Right hindlimb (tissue), 1 donor: ENCODE measurements at places on chromosomes 7 and 10.

DNA sequence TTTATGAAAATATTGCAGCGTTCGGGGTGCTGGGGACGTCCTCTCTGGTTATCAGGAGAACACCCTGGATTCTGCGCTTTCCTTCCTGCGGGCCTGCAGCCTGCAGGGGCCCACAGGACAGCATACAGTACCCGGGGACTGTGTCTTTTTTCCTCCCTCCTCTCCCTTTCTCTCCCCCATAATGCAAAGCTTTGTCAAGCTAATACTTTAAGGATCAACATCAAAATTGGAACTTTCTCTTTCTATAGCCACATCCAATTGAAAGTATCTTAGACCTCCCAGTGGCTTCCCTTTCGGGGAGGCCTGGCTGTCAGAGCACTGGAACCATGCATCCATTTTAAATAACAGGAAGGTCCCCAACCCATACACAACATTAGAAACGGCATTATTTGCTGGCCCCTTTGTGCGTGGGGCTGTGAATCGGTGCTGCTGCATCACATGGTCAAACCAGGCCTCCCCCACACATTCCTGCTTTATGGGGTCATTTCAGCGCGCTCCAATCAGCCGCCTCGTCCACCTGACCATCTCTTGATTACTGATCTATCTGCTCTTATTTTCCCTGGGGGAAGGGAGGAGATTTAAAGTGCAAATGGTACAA, 505.1 kb downstream of the DNAJB6 start:
- no peak for DNase-seq

- no peak for DNase-seq
Measured at GRCh38 chr7:98116656-98117461, 10.2 kb downstream of the LMTK2 start.

DNA sequence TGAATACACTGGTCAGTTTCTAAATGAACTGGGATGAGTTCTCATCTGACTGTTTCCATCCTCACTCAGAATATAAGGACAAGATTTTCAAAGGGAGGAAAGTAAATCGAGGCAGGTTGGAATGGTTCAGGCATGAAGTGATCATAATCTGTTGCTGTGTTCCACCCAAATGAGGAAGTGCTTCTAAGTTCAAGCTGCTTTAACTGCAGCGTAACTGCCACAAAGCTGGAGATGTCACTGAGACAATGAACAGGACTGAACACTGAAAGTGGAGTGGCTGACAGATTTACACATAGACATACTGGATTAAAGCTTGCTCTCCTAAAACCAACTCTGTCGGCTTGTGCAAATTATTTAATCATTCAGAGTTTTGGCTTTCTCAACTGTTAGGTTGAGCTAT, 66.6 kb downstream of the GPR37 start:
- DNase-seq, result no peak

DNA sequence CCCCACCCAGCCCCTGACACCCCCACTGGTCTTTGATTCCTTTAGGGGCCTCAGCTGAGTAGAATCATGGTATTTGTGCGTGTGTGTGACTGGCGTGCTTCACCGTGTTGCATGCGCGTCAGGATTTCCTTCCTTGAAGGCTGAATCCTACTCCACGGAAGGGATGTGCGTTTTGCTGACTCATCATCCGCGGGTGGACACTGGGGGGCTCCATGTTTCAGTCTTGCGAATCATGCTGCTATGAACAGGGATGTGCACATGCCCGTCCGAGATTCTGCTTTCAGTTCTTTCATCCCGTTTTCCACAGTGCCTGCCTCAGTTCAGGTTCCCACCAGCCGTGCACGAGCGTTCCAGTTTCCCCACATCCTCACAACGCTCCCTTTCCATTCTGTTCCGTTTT, 20.9 kb upstream of the JAKMIP3 start:
- no peak for DNase-seq

- no peak for DNase-seq
Measured at GRCh38 chr7:149680331-149681025, 92.9 kb downstream of the ZNF467 start.

GRCh38 chr7:23712368-23713284, 2.6 kb downstream of the STK31 start:
- DNase-seq, result no peak

DNA sequence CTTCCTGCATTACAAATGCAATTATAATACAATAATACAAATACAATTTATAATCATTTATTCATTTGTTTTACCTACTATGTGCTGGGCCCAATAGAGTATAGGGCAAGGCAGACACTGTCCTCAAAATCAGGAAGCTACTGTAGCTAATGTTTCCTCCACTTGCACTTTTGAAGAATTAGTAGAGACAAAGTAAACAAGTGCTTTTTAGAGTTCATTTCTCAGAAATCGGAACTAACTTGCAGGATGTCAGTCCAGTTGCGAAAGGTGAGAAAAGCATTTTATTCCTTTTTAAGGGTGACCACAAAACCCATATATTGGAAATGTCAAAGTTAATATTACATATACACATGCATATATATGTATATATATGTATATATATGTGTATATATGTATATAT, 14.2 kb downstream of the ADRB1 start:
- DNase-seq, result no peak

GRCh38 chr10:110737886-110738634, 93.9 kb downstream of the RBM20 start:
- DNase-seq, result no peak

GRCh38 chr7:92039900-92040299, 94.4 kb downstream of the CYP51A1 start:
- DNase-seq, result no peak

DNA sequence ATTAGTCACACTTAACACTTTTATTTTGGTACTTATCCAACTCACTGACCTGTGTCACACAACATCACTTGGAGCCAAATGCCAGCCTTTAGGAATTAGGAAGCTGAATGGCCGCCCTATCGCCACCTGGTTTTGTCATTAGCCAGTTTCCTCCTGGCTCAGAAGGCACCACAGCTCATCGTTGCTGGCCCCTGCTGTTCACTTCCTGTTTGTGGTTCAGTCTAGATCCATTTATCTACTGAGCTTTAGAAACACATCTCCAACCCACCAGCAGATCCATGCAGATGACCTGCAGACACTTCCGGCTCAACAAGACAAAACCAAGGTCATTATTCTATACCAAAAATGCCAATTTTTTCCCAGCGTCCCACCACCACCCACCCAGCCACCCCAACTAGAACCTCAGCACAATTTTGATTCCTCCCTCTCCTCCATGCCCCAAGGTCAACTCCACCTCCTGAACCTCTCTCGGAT, 193.5 kb upstream of the NEBL start:
- DNase-seq, result no peak

DNA sequence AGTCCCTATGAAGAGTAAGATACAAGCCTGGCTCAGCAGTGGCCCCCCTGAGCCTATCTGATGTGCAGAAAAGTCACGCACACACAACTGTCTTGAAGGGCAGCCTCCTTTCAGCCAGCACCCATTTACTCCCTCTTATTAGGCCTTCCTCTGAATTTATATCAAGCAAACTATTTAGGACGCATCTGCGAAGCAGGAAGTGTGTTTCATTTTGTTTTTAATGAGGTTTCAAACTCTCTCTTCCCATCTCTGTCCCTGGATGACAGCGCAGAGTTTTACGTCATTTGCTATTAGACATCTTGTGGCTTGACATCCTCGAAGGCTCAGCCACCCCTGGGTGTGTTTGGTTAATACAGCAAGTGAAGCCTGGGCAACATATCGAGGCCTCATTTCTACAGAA, 79.5 kb downstream of the CUX1 start:
- no peak for DNase-seq
